ENCODE measurements at places on chromosomes 2 and 18.

DNA sequence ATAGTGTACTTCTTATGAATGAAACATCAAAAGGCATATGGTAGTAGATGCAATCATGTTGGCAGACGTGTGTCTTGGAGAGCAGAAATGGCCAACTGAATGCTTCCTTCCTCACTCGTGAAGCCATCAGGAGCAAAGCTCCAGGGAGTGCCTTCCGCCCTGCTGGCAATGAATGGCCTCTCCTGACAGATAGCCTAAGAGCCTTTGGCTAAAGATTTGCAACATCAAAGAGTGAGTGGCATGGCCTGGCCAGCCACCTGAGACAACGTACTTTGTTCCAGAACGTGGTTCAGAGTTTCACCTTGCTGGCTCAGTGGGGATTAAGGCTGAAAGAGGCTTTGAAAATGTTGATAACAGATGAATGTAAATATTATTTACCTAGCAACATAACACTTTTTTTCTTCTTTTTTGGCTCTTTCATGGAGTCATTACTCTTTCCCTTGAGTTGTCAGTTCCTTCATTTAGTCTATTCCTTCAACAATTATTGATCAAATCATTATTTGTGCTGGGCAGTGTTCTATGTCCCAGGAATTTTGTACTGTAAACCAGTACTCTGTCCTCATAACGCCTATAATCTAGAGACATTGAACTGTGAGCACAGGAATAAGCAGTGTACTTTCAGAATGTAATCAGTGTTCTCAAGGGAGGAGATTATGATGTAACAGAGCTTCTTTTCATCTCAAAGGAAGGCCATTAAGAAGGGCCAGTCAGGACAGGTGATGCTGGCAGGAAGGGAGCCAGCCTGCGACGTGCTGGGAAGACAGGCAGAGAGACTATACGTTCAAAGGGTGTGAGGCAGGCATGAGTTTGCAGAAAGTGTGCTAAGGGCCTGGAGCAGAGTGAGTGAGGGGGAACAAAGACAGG, 59.4 kb upstream of the SH3RF3 start:
- no peak for DNase-seq

DNA sequence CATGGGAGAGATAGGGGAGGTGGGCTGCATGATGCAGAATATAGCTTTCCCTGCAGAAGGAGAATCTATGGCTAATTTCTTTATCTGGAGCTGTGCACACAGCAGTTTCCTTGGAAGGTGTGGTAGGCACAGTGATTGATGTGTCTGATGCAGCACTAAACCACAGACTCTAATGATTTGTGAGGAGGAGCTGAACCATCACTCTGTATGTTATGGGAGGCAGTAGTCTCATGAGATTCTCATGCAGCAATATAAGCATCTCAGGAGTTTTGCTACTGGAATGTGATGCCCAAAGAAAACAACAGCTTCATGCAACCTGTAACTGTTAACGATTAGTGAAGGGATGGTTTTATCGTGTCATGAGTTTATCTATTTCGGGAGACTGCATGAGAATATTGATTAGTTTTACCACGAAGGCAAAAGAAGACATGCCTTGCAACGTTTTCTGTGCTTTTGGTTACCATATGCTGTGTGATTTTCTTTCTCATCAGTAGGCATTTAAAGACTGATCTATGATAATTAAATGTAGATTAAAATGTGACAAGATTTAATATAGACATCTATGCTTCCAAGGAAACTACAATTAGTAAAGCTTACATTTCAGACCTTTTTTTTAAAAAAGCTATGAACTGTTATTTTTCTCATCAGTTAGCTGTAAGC, 286.8 kb downstream of the ARL6IP6 start:
- no peak for DNase-seq

DNA sequence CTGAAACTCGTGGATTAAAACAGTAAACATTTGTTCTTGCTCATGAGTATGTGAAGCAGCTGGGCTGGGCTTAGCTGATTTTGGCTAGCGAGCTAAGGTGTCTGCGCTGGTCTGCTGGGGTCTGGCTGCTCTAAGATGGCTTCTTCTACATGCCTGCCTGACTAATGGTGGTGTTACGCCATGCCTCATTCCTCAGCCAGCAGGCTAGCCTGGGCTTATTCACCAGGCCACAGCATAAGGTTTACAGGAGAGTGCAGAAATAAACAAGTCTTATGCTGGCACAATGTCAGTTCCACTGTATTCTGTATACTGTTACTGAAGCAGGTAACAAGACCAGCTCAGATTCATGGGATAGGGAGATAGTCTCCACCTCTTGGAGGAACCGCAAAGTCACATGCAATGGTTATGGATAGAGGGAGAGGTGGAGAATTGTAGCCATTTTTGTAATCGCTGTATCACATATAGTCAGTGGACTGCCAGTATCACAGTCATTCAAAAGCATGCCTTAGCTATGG, 80.0 kb downstream of the RHBDD1 start:
- DNase-seq, result no peak

GRCh38 chr2:45007961-45008295, 1.3 kb downstream of the SIX2 start:
- DNase-seq, result no peak

DNA sequence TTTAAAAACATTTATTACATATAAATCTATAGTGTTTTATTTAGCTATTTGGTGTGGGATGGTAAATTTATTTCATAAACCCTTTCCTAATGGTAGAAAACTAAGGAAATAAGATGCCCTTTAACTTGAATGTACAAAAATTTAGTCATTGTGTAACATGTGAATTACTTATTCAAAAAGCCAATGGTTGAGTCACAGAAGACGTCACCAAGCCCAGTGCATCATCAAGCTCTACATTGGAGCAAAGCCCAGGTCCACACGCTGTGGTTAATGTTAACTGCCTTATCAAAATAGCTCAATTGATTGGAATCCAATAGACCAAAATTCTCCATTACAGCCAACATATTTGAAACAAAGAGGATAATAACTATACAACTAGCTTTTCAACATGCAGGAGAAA, 145.5 kb upstream of the LYPD1 start:
- DNase-seq, result no peak

DNA sequence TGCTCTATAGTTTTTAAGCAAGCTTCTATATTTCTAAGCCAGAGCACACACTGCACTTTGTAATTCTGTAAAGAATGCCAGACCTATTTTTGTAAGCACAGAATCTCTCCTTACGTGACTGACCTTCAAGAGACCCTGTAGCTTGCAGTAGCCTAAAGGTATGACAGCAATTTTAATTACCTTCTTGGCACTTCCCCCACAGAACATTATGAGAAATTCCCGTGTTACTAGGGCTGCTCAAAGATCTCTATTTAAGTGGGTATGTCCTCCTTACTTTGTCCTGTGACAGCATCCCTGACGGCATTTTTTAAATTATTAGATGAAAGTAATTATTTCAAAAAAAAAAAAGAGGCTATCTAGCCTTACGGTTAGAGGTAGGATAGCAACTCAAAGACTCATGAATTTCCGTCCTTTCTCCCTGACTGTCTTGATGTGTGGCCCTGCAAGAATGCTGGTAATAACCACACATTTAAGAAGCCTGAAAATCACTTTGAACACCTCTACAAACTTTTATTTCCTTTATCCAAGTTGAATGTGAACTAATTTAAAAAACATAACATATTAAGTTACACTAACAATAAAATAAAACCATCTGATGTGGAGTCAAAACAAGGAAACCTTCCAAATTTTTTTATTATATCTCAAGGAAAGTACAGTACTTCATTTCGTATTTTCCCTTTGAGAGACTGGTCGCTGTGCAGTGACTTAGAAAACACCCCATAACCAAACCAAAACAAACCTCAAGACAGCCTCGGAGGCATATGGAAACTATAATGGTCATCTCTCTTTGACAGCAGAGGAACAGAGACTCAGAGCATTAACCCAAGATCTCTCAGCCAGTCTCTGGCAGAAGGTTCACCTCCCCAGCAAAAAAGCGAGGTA, 54.9 kb downstream of the THUMPD2 start:
- DNase-seq, result no peak

DNA sequence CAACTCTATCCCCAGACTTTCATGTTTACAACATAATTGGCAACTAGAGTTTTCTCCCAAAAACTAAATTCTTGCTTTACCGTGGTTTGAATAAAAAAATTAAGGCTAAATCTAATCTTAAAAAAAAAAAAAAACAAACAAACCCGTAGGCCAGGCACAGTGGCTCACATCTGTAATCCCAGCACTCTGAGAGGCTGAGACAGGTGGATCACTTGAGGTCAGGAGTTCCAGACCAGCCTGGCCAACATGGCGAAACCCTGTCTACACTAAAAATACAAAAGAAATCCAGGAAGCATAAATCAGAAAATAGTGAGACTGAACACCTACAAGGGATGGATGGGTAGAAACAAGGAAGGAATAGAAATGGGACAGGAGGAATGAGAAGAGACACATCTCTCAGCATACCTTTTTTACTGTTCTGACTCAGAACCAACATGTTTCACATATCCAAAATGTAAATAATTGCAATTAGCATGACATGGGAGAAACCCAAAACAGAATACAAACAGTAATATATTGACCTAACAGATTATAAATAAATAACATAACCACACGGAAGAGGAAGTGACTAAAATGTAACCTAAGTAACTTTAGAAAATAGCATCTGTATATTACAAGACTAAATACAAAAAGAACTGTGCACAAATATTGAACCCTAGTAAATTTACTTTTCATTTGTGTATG, 17.5 kb downstream of the MGAT4A start:
- no peak for DNase-seq

DNA sequence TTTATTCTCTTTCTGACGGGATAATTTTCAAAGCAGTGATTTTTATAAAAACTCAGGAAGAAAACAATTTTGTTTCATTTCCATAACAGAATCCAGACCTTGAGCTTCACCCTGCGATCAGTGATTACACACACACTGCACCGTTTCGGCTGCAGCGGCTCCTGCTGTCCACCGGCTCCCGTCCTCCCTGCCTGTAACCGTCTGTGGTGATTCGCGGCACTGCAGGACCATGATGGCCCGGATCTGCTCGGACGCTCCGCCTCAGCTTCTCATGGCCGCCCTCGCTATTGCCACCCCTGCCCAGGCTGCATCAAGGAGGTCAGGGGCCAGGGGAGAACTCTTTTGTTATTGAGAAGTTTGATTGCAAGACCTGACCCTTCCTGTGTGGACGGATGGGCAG, 246.1 kb downstream of the TWIST2 start:
- DNase-seq, result no peak

GRCh38 chr2:82641598-82642180, 1817.4 kb downstream of the SUCLG1 start:
- no peak for DNase-seq

DNA sequence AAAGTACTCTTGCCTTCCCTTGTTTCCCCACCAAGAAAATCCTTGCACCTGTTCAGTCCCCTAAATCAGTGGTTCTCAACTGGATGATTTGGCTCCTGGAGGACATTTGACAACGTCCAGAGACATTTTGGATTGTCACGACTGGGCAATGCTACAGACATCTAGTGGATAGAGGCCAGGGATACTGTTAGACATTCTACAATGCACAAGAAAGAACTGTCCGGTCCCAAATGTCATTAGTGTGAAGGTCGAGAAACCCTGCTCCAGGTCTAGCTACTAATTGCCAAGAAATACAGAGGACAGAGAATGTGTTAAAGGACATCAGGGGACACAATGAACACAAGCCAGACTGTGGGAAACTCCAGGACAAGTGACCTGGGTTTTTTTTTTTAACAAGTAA, 60.0 kb downstream of the LRP2 start:
- DNase-seq, result no peak

- DNase-seq, result no peak
These were observed 814.5 kb upstream of the RAB6C start for GRCh38 chr2:129165006-129165405.

All from activated CD4-positive, alpha-beta T cell treated with anti-CD3 and anti-CD28 coated beads for 48 hours (primary cell).